ENCODE measurements at places on chromosomes 3 and 15. TPM values are rescaled to one million over a fixed set of nuclear protein-coding genes. Genes with fewer than 3 reads are reported as not detected.

GRCh38 chr3:112519424-112520001 is 20.2 kb upstream of the BTLA start:
- H3K4me1 ChIP-seq, result no peaks in the 10 kb centered on the region
- H3K27me3 ChIP-seq, result no peaks in the 10 kb centered on the region
- H3K4me3 ChIP-seq, result no peak overlapping the region
- no peaks in the 10 kb centered on the region for H3K36me3 ChIP-seq

COL7A1 gene
- total RNA-seq, result 16.4 TPM

C3orf20 gene
- not detected for total RNA-seq

GABRR3 gene
- total RNA-seq, result not detected

GRCh38 chr3:52405601-52406110 is 39.2 kb downstream of the SEMA3G start:
- H3K27ac ChIP-seq, result no peak overlapping the region
- H3K4me1 ChIP-seq, result peaks cover 22% of the 10 kb centered on the region
- DNase-seq, result no peak
- peaks cover 67% of the 10 kb centered on the region for H3K36me3 ChIP-seq
- H3K27me3 ChIP-seq, result no peaks in the 10 kb centered on the region

DNA sequence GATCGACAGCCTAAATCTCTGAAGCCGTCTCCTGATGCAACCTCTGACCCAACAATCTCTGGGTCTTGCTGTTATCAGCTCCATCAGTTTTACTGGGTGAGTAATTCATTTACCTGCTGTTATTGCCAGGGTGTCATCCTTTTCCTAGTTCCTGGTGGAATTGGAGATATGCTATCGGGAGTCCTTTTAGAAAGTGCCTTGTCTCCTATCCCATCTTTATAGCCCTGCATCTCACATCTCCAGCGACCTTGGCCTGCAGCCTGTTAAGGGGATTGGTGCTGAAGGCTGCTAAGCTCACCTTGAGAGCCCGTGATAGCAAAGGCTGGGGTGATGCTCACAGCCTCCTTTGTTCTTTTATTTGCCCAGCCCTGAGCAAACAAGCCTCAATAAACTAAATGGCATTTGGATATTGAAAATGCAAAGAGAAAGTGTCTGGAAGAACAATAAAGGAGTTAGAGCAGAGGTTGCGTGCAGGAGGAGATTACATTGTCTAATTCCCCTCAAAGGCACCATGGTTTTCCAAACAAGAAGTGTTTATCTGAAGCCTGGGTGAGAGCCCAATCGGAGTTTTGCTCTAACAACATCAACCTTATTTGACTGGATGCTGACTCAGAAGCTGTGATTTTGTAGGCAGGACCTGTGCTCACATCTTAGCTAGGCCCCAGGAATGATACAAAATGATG is 101.8 kb downstream of the RPLP1 start:
- H3K27me3 ChIP-seq, result no peaks in the 10 kb centered on the region
- DNase-seq, result no peak
- peaks cover 21% of the 10 kb centered on the region for H3K4me1 ChIP-seq
- no peaks in the 10 kb centered on the region for H3K36me3 ChIP-seq

ZNF860 gene
- total RNA-seq, result 0.81 TPM

GRCh38 chr3:52679811-52680210 is 5.9 kb downstream of the PBRM1 start:
- no peak overlapping the region for H3K4me3 ChIP-seq
- no peaks in the 10 kb centered on the region for H3K27me3 ChIP-seq
- H3K27ac ChIP-seq, result no peak overlapping the region
- peaks cover 17% of the 10 kb centered on the region for H3K4me1 ChIP-seq
- peaks cover 31% of the 10 kb centered on the region for H3K36me3 ChIP-seq

GRCh38 chr15:29925227-29926082 is 103.2 kb upstream of the TJP1 start:
- no peak overlapping the region for H3K4me3 ChIP-seq
- no peak overlapping the region for H3K27ac ChIP-seq
- no peaks in the 10 kb centered on the region for H3K36me3 ChIP-seq
- peaks cover 11% of the 10 kb centered on the region for H3K4me1 ChIP-seq
- no peaks in the 10 kb centered on the region for H3K27me3 ChIP-seq
- DNase-seq, result no peak

DNA sequence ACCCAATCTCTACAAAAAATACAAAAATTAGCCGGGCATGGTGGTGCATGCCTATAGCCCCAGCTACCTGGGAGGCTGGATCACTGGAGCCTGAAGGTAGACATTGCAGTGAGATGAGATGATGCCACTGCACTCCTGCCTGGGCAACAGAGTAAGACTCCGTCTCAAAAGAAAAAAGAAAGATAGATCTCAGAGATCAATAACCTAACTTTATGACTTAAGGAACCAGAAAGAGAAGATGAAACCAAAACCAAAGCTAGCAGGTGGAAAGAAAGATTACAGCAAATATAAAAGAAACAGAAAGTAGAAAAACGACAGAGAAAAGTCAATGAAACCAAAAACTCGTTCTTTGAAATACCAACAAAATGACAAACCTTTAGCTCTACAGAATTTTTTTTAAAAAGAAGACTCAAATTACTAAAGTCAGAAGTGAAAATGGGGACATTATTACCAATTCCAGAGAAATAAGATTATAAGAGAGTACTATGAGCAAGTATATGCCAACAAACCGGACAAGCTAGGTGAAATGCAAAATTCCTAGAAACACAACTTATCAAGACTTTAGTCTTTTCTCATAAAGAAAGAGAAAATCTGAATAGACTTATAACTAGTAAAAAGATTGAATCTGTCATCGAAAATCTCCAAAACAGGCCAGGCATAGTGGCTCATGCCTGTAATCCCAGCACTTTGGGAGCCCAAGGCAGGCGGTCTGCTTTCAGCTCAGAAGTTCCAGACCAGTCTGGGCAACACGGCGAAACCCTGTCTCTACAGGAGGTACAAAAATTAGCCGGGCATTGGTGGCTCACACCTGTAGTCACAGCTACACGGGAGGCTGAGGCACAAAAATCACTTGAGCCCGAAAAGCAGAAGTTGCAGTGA is 35.0 kb downstream of the ACAP2 start:
- no peak overlapping the region for H3K4me3 ChIP-seq
- H3K4me1 ChIP-seq, result peaks cover 6% of the 10 kb centered on the region
- DNase-seq, result no peak
- H3K27me3 ChIP-seq, result no peaks in the 10 kb centered on the region

TEX55 gene
- total RNA-seq, result not detected

- no peak overlapping the region for H3K4me3 ChIP-seq
- H3K4me1 ChIP-seq, result no peaks in the 10 kb centered on the region
- no peak overlapping the region for H3K27ac ChIP-seq
Measured at GRCh38 chr3:126446301-126446700, 29.4 kb downstream of the ZXDC start.

- no peak for DNase-seq
- no peak overlapping the region for H3K4me3 ChIP-seq
- peaks cover 4% of the 10 kb centered on the region for H3K36me3 ChIP-seq
- H3K4me1 ChIP-seq, result no peaks in the 10 kb centered on the region
- H3K27ac ChIP-seq, result no peak overlapping the region
Measured at GRCh38 chr3:192802957-192803899, 75.9 kb upstream of the FGF12 start.

All from thoracic aorta (tissue), 2 donors.